ENCODE measurements at places on chromosomes 12 and 14. TPM values are rescaled to one million over a fixed set of nuclear protein-coding genes. Genes with fewer than 3 reads are reported as not detected.

PGF gene
- 10.7 TPM for polyA plus RNA-seq

ACOT6 gene
- 0.24 TPM for polyA plus RNA-seq

KLRG1 gene
- 1.7 TPM for polyA plus RNA-seq

MAP3K9 gene
- polyA plus RNA-seq, result 4.7 TPM

WNK1 gene
- polyA plus RNA-seq, result 63.6 TPM

FBXL14 gene
- polyA plus RNA-seq, result 7.4 TPM

OR6C3 gene
- polyA plus RNA-seq, result not detected

GRCh38 chr12:65845751-65846537 lies 21.7 kb downstream of the HMGA2 start:
- no peak for DNase-seq

GRCh38 chr12:123731596-123731995 lies 19.4 kb downstream of the ATP6V0A2 start:
- DNase-seq, result no peak

- DNase-seq, result no peak
Measured at GRCh38 chr12:89414322-89414721, 62.0 kb upstream of the DUSP6 start.

DNA sequence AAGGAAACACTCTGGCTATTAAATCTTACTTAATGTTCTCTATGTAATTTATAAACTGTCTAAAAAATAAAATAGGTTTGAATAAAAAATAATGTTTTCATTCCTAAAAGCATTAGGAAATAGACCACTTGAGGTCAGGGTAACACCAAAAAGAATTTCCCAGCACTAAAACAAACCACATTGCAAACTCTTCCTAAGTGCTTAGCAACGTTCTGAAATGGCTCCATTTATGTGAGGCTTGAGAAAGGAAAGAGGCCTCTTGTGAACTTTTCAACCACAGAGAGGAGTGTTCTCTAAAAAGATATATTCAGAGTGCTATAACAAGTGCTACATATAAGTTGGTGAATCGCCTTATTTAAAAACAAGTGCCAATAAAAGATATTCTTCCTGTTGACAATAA lies 42.7 kb downstream of the ALX1 start:
- no peak for DNase-seq

DNA sequence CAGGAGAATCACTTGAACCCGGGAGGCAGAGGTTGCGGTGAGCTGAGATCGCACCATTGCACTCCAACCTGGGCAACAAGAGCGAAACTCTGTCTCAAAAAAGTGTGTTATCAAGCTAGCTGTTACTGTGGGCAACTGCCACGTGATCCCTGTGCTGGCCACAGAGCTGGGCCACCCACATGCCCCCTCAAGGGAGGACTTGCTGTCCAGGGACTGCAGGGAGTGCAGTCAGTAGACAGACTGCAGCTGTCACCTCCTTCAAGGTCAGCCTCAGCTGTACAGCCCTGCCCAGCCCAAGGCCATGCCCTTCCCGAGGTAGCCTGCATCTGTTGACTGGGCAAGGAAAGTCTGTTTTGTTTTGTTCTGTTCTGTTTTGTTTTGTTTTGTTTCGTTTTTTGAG lies 46.6 kb upstream of the BICDL1 start:
- no peak for DNase-seq

- no peak for DNase-seq
Measured at GRCh38 chr12:9068086-9068485, 47.6 kb downstream of the A2M start.

DNA sequence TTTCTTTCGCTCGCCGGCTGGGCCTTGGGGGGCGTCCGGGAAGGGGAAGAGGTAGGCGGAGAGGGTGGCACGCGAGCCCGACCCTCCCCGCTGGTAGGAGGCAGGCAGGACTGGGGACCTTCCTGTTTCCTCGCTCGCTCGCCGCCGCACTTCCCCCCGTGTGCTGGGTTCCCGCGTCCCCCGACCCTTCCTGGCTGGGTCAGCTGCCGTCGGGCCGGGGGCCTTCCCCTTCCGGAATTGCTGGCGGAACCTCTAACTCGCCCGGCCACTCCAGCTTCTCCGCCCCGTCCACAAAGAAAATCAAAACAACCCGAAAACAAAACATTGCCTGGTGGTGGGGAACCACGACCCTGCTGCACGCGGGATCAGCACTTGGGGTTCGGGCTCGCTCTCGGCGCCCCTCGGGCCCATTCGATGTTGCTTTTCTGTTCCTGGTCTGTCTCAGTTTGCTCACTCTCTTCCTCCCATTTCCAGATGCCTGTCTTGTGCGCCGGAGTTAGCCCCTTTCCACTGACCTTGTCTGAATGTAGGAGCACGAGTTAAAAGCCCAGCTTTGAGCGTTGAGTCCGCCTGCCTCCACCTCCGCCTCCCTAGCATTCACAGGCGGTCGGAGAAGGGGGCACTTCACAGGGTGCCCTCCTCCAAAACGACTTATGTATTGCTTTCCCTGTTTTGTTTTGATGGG lies 581 bp downstream of the PAPOLA start:
- peak; percentile 26 for DNase-seq

DNA sequence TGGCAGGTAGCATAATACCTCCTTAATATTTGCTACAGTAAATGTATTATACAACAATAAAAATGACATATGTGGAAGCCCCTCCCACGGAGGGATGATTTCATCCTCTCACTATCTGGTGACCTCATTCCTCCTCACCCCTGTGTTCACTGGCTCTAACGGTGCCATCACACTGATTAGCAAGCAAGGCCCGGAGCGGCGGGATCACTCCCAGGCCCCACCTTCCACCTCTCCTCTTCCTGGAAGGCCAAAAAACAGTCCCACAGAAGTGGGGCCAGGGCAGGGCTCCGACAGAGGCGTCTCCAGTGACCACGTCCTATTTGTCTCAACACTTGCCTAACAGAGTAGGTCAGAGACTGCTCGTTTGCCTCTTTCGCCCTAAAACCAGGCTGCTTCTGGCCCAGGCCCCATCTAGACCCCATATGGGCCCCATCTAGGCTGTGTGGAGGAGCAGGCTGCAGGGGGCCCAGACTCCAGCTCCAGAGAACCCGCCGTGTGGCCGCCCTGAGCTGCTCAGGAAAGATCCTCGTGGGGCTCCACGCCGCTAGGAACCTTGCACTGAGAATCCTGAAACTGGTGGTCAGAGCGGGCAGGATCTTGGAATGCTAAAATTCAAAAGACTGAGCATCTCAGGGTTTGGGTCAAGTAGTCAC lies 3.7 kb downstream of the SELPLG start:
- DNase-seq, result peak; percentile 21

DNA sequence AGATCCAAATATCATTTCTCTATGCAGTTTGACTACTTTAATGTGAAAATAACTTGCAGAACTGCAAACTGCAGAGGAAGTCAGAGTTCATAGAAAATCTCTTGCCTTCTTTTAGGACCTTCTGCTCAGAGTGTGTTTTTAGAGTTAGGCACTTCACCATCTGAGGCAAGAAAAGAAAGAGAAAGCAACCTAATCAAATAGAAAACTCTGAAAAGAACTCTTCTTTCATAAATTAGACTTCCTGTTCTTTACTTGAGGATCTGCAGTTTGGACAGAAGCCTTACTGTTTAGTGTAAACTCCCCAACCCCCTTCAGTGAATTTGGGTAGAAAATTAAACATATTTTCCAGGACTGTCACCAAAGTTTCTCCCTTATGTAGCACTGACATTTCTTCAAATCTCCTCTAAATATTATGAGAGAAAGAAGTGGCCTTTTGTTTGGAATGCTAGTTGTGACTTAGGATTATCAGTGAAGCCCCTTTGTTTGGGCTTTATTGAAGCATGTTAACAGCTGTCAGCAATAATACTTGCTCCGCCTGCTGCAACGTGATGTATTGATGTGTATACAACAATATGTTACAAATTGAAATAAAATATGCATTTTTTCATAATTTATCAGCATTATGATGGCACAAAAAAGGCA lies 99.5 kb downstream of the PDZRN4 start:
- DNase-seq, result no peak

DNA sequence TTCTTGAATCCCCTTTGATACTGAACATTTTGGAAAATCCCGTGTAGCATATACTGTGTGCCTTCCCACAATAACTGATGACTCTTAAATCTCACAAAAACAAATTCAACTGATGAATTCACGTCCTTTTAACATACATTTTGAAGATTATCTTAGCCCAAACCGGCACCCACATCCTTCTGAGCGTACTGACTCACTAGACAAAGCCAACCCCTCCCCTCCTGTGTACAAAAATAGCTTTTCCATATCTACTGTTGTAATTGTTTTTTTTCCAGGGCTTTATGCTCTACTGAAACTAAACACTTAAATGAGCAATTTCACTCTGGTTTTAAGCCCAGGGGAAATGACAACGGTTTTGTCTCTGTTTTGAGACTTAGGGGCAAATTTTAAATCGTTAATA lies 109.4 kb upstream of the ATF7IP start:
- no peak for DNase-seq

DNA sequence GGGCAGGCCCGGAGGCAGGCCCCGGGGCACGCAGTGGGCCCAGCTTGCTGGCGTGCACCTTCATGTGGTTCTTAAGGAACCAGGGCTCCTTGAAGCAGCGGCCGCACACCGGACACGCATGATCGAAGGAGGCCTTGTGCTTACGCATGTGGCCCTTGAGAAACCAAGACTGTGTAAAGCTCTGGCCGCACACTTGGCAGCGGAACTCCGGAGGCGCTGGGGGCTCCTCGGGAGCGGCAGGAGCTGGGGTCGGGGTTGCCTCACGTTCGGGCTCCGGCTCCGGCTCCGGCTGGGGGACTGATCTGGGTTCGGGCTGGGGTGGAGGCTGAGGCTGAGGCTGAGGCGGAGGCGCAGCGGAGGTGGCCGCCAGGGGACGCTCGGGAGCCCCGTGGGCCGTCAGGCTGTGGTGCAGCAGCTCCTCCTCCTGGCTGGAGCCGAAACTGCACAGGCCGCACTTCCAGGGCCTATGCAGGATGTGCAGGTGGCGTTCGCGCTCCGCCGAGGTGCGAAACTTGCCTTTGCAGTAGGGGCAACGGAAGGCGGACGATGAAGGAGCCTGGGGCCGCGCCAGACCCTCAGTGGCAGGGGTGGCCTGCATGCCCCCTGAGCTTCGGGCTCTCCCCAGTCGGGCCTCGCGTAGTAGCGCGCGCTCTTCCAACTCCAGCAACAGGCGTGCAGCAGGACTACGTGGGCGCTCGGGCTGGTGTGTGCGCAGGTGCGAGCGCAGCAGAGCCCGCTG lies 6.0 kb downstream of the ZNF219 start:
- DNase-seq, result peak; percentile 72

- peak; percentile 69 for DNase-seq
Measured at GRCh38 chr12:121376754-121377697, 22.9 kb upstream of the RNF34 start.

- no peak for DNase-seq
Measured at GRCh38 chr14:36295642-36296627, 24.5 kb downstream of the MBIP start.

- DNase-seq, result no peak
Measured at GRCh38 chr12:6264402-6265037, 46.0 kb upstream of the PLEKHG6 start.

Measured in HepG2 (cell line).